ENCODE measurements at places on chromosomes 1 and 21.
A peak's percentile ranks its signal among the peaks of the same experiment; 100 is the strongest.

GRCh38 chr1:41053316-41053715 lies 31.8 kb upstream of the SLFNL1 start:
- no peak for DNase-seq

DNA sequence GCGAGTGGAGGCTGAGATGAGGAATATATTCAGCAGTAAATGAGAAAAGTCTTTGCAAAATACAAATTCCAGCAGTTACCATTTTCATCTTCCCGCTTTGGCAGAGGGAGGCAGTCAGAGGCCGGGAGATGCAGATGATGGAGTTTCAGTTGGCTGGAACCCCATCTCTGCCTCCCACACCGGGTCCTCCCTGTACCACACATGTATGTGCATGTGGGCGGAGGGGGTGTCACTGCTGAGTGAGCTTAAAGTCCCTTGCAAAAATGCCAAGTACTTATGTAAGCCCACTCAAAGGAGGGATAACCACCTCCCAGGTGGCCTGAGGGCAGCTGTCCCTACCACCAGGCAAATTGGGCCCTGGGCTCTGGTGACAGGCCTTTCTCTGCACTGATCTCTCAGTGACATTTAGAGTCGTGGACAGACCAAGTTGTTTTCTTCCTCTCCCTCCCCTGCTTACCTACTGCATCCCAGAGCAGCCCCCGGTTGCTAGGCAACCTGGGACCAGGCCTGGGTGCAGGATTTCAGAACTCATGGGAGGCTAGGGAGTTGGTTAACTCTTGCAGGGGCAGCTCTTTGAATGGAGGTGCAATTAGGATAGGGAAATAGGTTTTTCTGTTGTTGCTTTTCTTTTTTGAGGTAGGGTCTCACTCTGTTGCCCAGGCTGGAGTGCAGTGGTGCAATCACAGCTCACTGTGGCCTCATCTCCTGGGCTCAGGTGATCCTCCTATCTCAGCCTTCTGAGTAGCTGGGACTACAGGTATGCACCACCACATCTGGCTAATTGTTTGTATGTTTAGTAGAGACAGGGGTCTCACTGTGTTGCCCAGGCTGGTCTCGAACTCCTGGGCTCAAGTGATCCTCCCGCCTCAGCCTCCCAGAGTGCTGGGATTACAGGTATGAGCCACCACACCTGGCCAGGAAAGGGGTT lies 17.1 kb upstream of the UBXN10 start:
- DNase-seq: no peak

DNA sequence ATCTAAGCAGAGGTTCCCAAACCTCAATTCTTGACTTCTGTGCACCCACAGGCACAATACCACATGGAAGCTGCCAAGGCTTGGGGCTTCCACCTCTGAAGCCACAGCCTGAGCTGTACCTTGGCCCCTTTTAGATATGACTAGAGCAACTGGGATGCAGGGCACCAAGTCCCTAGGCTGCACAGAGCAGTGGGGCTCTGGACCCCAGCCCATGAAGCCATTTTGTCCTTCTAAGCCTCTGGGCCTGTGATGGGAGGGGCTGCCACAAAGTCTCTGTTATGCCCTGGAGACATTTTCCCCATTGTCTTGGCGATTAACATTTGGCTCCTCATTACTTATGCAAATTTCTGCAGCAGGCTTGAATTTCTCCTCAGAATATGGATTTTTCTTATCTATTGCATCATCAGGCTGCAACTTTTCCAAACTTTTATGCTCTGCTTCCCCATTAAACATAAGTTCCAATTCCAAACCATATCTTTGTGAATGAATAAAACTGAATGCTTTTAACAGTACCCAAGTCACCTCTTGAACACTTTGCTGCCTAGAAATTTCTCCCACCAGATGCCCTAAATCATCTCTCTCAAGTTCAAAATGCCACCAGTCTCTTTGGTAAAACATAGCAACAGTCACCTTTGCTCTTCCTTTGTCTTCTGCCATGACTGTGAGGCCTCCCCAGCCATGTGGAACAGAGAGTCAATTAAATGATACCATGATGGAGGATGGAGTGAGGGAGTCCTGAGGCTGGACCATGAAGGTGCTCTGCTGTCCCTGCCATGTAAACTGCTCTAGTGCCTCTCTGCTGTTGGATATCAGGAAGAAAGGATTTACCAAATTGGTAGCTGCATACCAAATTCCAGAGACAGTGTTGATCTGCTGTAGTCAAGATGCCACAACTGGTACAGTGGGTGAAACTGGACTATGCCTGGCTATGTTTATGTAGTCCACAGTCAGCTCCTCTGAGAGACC lies 37.6 kb downstream of the RUNX3 start:
- peak; percentile 2 for DNase-seq

- DNase-seq: no peak
Measured at GRCh38 chr1:153293480-153293775, 19.3 kb downstream of the PGLYRP3 start.

- no peak for DNase-seq
Measured at GRCh38 chr1:8815582-8816151, 1.8 kb downstream of the RERE start.

- DNase-seq: peak; percentile 16
Measured at GRCh38 chr1:23558872-23559135, 497 bp downstream of the ID3 start.

DNA sequence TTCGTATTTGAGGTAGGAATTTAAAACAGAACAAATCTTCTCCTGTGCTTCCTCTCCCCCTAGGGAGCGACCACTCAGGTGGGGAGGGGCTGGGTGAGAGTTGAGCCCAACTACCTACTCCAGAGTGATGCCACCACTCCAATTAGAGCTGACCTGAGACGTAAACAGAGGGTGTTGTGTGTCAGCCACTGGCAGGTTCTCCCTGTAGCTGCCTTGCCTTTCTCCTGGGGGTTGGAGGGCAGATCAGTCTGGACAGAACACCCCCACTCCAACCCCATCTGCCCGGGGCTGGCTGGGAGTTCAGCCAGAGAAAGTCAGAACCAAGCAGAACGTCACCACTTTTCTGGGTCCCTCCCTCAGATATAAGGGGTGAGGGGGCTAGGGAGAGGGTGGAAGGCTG lies 2.0 kb downstream of the HPDL start:
- DNase-seq: no peak

DNA sequence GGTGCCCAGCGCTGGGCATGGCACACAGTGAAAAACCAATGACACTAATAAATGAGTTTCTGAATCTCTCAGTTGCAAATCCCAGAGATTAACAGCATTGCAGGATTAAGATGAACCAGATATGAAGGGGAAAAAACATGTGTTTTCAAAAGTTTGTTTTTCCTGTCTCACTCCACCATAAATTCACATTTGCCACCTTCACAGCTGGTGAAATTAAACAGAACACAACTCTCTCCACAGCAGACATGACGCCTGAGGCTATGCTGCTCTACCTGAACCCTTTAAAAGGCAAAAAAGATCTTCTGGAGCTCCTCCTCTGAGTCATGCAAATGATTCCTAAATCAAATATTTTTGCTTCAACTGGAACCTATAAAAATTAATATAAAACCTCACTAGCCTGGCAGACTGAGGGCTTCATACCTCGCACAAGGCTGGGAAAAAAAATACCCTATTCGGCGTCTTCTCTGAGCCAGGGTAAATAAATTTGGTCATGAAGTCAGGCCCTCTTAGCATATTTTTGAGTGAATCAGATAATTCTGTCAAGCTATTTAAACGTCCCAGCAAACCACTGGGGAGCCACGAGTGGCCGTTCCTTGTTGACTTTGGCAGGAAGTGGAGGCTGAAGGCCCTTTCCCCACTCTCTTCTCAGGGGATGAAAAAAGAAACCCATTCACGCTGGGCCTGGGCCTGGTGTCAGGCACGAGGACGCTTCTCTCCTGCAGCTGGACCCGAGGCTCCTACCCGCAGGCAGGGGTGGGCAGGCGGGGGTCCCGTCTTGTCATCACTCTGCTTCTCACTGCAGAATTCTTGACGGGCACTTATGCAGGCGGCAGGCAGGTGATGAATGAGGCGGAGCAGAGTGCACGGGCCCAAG lies 53.0 kb downstream of the DMRTB1 start:
- no peak for DNase-seq

GRCh38 chr1:115877511-115877910 lies 36.6 kb upstream of the NHLH2 start:
- no peak for DNase-seq

- no peak for DNase-seq
Measured at GRCh38 chr1:212587888-212588510, 20.6 kb upstream of the ATF3 start.

- DNase-seq: no peak
Measured at GRCh38 chr1:41101950-41102607, 80.6 kb upstream of the SLFNL1 start.

GRCh38 chr21:35628316-35628715 lies 432.0 kb downstream of the SETD4 start:
- DNase-seq: no peak

DNA sequence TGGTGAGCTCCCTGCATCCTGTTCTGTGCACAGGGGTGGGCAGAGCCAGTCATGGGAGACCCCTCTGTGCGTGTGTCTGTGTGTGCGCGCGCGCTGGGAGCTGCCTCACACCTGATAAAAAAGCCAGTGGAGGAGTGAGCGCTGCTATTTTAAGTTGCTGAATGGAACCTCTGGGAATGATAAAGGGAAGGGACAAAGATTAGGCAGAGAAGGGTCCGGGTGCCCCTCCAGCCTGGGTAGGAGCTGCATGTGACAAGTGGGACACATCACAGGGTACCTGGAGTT lies 847 bp downstream of the ADORA1 start:
- no peak for DNase-seq

DNA sequence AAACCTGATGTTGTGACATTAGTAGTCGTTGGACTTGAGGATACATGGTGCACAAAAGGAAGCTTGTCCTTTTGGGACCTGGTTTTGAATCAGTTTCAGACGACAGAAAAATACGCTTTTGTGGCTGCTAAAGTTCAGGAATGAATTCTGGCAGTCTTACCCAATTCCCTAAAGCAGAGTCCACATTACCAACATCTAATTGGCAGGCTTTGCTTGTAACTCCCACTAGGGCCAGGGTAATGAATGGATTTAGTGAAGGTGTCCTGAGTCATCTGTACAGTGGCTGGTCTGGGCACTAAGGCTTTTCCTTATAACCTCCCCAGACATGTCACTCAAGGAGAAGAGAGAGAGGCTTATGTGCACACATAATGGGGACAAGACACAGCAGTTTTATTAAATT lies 66.2 kb upstream of the RNPC3 start:
- no peak for DNase-seq

DNA sequence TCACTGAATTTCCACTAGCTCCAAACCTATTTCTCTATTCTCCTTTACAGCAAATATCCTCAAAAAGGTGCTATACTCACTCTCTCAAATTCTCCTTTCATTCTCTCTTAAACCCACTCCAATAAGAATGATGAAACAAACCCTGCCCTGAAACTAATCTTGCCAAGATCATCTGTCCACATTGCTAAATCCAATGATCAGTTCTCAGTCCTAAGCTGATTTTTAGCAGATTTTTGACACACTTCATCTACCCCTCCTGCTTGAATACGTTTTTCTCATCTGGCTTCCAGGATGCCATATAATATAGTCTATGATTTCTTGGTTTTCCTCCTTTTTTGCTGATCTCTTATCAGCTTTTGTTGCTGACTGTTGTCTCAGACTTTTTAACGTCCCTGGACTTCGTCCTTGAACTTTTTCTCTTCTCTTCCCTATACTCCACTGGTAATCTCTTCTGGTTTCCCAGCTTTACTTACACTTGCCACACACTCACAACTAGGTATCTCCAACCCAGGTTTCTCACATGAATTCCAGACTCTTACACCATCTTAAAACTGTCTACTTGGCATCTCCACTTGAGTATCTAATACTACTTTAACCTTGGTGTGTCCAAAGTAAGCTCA lies 35.3 kb downstream of the RERE start:
- no peak for DNase-seq

GRCh38 chr1:1777583-1777899 lies 729 bp downstream of the NADK start:
- no peak for DNase-seq

DNA sequence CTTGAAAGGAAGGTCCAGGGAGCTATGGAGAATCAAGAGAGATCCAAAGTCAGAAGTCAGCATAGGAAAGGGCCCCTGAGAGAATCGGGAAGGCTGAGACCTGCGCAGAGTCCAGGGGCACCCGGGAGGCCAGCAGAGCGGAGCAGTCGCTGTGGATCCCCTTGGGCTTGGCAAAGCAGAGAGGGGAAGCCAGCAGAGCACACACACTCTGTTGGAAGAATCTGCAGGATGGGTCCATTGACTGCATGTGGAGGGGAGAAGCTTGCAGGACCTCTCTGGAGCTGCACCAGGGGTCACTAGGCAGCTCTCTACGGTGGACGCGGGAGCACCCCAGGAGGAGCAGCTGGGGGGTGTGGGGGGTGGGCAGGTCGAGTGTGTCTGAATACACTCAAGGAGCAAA lies 6.4 kb downstream of the RIPK4 start:
- no peak for DNase-seq

DNA sequence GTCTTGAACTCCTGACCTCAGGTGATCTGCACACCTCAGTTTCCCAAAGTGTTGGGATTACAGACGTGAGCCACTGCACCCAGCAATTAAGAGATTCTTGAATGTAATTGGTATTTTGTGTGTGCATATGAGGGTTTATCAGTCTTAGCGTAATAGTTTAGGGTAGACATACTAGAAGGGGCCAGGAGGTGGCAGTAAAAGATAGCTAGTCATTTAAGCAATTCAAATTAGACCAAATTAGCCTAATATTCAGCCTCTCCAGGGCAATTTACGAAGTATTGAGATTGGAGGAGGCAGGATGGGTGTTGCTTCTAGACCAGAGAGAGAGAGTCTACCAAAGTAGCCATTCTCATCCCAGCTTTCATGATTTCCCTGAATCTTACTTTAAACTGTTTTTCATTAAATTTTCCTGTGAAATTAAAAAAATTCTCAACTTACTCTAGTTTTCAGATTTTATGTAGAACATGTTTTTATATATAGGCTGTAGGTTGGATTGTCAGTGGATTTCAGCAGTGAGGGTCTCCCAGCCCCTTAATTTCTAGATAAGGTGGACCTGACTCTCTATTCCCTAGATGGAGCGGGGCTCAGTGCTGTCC lies 119.7 kb downstream of the HHAT start:
- no peak for DNase-seq

- no peak for DNase-seq
Measured at GRCh38 chr21:45510466-45510955, 31.7 kb downstream of the SLC19A1 start.

DNA sequence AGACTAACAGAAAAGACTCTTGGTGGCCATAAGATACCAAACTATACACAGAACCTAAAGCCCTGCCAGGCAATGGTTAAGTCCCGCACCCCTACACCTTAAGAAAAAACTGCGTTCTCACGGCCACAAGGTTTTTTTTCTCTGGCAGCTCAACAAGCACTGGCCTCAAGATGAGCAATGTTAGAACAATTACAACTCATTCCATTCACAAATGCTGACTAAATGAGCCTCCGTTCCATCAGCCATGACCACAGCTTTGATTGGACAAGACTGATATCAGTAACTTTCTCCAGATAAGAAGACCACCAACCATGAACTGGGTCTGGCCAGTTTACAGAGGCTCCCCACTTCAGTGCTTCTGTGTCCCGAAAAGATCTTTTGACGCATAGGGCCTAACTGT lies 31.9 kb downstream of the SEC16B start:
- no peak for DNase-seq

Data from activated naive CD4-positive, alpha-beta T cell treated with Interleukin-2 at 50 U/mL for 16 hours (primary cell).